ENCODE measurements at places on chromosomes 6 and 20.

DNA sequence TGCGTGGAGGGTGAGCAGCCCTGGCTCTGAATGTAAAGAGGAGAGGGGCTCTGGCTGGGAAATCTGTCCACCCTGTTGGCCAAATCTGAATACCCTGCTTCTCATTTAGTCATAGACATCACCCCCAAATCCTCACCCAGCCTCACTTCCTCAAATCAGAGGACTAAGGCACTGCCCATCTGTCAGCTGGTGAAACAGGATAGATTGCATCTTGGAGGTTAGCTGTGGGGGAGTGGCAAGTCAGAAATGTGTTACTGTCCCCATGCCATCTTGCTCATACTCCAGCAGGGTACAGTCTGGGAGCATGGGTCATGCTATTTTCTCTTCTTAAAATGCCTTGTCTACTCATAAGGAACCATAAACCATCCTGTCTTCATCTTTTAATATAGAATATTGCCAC is 9.5 kb upstream of the DTNBP1 start:
- DNase-seq = no peak

DNA sequence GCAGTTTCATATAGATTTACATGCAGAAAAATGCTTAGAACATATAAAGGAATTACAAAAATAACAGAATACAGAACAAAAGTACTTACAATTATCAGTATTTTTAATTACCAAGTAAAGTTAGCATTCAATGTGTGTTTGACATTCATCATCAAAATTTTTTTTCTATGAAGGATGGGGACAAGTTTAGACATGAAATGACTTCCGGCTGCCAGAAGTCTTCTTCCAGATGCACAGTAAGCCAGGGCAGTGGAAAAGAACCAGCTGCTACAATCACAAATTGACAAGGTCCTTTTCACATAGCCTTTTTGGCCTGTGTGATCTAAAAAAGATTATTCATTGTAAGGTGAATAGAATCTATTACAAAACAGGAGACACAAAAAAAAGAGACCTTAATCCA is 73.8 kb downstream of the HUS1B start:
- no peak for DNase-seq

DNA sequence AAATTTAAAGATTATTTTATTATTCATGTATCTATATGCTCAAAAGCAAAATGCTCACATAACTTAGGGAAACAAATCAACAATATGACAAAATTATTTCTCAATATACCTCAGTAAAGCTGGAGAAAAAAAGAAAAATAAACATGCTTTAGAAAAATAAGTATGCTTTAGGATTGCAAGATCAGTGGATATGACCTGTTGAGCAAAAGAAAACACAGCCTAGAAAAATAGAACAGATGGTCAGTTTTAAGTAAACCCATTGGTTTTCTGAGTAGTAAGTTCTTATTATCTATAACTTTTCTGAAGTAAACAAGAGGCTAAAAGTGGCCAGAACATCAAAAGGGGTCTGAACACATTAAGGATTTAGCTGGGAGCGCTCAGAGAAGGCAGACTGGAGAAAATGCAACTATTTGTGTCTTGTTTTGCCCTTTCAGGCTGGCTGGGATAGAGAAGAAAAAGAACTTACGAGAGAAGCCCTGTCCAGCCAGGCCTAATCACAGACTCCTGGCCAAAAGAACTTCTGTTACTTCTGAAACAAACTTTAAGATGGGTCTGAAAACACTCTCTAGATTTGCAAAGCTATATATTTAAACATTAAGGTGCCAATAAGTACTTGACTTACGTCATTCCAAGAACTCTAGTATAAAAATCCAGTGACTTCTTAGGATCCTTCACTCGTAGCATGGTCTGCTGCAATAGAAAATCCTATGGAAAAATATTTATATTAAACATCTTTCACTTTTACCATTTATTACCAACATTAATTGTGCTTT is 16.5 kb downstream of the GLO1 start:
- no peak for DNase-seq

DNA sequence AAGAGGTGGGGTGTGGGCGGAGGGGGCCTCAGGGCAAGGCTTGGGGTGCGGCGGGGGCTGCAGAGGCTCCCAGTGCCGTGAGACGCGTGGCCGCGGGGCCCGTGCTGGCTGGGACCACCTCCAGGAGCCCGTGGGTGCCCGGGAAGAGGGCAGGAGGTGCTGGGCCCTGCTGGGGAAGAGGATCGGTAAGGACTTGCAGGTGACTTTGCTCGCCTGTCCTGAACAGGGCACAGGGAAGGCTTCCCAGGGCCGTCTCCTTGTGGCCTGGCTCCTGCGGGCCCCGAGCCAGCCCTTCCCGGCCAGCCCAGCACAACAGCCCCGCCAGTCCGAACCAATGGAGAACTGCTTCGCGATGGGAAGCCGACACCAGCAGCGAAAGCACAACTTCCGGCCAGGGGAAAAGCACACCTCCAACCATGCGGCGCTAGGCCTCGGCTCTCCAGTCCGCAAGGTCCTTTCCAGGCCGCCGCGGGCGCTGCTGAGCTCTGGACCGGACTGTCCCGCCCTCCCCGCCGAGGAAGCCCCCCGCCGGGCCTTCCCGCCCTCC is 32.3 kb downstream of the IRF4 start:
- DNase-seq = no peak

DNA sequence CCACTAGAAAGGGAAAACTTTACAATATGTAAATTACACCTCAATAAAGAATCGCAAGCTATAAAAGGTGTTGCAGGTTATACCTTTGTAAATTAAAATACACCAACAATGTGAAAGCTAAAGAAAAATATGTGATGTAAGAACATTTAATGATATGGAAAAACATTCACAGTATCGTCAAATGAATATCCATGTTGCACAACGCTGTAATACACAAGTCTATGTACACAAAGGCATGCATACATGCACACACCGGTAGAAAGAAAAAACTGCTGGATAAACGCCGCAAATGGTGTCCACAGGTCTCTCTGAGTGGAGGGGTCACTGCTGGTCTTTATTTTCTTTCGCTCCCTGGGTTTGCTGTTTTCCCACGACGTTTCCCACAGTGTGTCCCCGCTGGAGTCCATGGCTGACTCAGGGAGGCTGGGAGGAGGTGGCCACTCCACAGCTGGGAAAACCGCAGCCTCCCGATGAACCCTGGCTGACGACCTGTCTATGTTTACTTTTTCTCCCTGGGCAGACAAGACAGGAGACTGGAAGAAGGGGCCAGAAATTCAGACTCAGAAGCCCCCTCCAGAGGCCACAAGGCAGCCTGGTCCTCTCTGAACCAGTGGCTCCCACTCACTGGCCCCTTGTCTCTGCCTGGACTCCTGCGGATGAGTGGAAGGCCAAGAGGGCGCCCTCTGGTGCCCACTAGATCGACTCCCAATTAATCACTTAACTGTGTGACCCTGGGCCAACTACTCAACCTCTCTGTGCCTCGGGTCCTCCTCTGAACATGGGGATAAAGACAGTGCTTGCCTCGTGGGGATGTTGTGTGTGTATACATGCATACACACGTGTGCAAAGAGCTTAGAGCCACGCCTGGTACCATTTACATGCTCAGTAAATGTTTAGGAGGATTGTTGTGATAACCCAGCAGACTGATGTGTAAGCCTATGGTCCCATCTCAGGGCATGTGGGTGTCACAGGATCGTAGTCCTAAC is 12.8 kb upstream of the BPI start:
- DNase-seq = no peak

GRCh38 chr20:47206962-47207641 is 149.4 kb downstream of the ZMYND8 start:
- DNase-seq = no peak

- DNase-seq = no peak
Measured at GRCh38 chr6:151002491-151002935, 137.0 kb downstream of the MTHFD1L start.

GRCh38 chr20:38067717-38068365 is 34.3 kb downstream of the RPRD1B start:
- no peak for DNase-seq

GRCh38 chr20:575230-575629 is 31.6 kb upstream of the CSNK2A1 start:
- no peak for DNase-seq

DNA sequence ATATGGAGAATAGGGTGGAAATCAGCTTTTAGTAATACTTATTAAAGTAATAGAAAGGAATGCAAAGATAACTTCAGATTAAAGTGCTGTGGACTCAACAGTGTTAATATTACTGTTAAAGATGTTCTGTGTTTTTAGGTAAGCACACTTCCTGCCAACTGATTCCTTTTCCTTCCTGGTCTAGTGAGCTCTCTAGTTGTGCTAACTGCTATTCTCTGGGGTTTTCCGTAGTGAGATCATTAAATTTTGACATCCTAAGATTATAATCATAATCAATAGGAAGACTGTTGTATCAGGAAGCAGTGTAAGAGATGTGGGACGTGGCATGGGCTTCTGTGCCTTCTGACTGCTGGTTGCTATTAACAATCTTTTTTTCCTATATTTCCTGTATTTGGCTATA is 1.2 kb upstream of the TMEM217 start:
- no peak for DNase-seq

GRCh38 chr6:168212362-168212761 is 107.2 kb downstream of the DACT2 start:
- DNase-seq = no peak

- DNase-seq = peak; percentile 70
Measured at GRCh38 chr20:51400051-51400926, 142.2 kb downstream of the NFATC2 start.

GRCh38 chr6:47106721-47107197 is 64.6 kb upstream of the ADGRF1 start:
- DNase-seq = no peak

- no peak for DNase-seq
Measured at GRCh38 chr20:63848003-63848911, 13.0 kb upstream of the ABHD16B start.

DNA sequence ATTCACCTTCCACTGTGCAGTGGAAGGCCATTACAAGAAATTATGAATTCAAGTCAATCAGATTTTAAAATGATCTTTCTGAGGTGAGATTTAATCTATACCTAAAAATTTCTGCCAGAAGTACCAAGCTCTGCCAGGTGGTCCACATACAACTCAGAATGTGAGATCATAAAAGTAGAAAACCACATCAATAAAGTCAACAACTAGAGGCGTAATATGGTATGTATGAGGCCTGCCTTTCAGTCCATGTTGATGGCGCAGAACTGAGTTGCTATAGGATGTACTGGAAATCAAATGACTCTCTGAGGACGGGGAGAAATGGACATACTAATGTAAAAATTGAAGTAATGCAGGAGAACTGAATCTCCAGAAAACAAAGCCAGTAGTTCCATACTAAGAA is 163.8 kb upstream of the FBXL4 start:
- no peak for DNase-seq

GRCh38 chr6:31806470-31807272 is at the start of gene LSM2:
Gene LSM2 (minus strand): TSS chr6:31806966. CDS start chr6:31806757, 209 bp downstream.
- DNase-seq = peak; percentile 98

GRCh38 chr6:71967436-71967835 is 81.1 kb downstream of the RIMS1 start:
- no peak for DNase-seq

DNA sequence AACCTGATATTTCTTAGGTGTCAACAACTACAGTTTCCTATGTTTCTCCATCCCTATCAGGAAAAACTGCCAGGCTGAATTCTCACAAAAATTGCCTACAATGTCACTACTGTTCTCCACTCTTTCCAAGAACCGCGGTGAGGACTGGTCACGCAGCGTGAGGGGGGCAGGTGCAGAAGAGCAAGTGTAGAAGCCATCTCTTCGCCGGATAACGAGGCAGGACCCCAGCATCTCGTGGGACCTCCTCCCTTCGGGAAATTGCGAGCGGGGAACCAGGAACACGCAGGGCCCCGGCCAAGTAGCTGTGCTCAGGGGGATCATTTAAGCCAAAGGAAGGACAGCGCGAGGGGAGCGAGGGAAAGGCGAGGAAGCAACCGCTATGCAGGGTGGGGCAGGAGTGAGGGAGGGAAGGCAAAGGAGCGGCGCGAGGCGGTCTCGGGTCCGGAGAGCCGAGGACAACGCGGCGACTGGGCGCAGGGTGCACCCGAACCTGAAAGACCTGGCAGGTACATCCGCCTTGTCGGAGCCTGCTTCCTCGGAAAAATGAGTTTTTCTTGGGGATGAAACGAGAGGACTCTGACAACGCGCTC is 559 bp downstream of the APMAP start:
- DNase-seq = no peak

GRCh38 chr20:61596687-61597330 is 344.7 kb downstream of the CDH4 start:
- DNase-seq = no peak

DNA sequence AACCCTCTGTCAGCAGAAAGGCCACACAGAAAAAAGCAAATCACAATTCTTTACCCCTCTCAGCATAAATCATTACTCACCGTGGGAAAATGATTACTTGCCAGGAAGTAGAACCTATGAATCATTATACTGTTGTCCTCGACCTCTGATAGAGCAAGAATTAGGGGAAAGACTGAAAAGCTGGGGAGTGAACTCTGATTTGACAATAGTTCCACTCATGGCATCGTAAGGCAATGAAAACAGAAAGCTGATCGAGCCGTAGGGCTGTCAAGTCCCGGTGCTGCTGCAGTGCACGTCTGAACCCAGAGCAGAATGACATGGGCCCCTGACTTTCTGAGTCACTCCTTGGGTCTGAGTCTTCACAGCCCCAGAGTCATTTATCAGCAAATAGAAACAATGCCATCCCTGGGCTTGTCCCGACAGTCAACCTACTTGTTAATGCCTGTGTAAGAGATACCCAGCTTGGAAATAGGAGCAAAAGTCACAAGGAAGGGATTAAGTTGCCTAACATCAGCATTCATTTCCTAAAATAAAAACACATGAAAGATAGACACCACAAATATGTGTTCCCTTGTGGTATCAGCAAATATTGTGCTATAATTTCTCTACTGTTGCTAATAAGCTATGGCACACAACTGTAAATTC is 224.8 kb upstream of the MARCKS start:
- DNase-seq = no peak

DNA sequence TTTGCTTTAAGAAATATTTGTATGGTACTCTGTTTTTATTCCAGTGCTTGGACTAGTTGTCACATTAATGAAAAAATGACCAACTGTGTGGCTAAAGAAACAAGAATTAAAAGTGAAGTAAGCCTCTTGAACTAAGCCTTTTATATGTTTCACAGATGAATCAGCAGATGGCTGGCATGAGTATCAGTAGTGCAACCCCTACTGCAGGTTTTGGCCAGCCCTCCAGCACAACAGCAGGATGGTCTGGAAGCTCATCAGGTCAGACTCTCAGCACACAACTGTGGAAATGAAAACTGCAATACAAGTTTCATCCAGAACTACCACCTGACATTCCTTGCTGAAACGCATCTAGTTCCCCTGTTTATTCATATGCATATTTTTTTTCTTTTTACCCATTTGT is 96.8 kb downstream of the B3GAT2 start:
- DNase-seq = no peak
